ENCODE measurements at places on chromosomes 7 and 10.

DNA sequence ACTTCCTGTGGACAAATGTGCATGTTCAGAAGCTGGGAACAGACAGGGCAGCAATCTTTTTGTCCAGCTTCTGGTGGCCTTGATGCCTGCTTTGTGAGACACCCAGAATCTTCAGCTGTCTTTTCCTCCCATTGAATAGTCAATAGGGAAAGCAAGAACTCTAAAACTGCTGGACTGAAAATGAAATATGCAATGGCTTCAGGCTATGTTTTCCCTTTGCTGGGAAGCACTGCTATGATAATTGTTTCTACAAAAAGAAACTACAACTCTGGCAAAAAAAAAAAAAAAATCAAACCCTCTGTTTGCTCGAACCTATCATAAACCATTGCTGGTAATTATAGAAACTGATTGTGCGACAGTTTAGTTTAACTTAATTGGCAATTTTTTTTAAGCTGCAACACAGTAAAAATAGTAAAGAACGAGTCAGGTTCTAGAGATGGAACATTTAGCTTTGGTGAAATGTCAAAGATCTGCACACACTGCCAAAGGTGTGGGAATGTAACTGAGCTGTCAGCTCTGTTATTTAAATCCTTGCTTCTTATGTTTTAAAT is 79.1 kb upstream of the NEUROD6 start:
- DNase-seq = no peak

DNA sequence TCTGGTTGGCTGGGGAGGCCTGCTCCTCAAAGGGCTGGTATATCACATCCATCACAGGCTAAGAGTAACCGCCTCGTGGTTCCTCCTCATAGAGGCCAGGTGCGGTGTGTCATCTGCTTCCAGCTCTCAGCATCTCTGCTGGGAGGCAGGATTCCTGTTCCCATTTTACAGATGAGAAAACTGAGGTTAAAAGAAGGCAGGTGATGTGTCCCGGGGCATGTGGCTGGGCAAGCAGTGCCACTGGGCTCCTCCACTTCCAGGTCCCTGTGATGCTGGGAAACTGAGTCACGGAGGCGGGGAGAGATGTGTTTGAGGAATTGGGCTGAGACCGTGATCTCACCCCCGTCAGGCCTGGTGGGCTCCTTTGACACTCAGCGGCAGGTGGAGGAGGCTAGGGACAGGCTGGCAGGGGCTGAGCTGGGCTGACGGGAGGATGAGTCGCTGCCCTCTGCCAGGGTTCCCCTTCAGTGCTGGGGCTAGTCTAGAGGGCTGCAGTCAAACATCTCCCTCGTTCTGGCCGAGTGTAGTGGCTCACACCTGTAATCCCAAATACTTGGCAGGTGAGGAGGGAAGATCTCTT is 9.4 kb downstream of the ARPC1B start:
- no peak for DNase-seq

DNA sequence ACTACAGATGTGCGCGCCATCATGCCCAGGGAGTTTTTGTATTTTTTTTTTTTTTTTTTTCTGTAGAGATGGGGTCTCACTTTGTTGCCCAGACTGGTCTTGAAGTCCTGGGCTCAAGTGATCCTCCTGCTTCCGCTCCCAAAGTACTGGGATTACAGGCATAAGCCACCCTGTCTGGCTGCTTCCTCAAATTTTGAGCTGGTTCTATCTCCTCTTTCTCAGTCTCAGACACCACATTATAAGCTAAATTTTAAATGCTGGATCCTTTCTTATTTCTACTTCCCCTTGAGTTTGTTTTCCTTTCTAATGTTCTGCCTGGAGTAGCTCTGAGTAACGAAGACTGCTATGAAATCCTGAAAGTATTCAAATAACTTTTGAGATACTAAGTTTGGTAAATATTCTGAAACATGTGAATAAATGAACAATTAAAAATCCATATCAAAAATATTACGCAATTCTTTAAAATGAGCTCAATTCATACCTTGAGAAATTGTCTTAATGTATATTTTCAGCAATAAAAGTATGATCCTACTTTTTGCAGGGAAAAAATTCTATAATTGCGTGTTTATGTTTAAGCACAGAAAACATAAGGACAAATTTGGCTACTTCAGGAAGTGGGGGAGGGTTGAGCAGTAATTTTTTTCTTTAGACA is 15.0 kb downstream of the TCAF1 start:
- no peak for DNase-seq

- no peak for DNase-seq
These were observed 60.2 kb downstream of the NRP1 start for GRCh38 chr10:33274096-33274785.

GRCh38 chr10:58645416-58646146 is 132.9 kb downstream of the BICC1 start:
- DNase-seq = no peak

DNA sequence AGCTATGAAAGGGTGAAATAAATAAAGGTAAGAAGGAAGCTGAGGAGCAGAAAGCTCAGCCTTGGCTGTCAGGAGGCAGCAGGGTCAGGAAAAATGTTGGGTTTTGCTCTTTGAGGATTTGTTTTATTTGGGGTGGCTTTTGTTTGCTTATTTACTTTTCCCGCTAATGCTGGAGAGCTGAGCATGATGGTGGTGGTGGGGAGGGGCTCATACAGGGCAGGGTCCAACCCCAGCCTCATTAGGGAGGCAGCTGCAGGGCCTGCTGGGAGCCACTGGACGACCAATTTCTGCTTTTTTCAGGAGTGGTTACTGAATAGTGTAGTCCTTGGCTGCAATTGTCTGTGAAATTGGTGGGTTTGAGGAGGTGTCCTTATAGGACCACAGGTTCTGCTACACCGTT is 36.3 kb downstream of the CCM2 start:
- no peak for DNase-seq

GRCh38 chr7:64651203-64651602 is 14.7 kb upstream of the ZNF107 start:
- DNase-seq = peak; percentile 0

DNA sequence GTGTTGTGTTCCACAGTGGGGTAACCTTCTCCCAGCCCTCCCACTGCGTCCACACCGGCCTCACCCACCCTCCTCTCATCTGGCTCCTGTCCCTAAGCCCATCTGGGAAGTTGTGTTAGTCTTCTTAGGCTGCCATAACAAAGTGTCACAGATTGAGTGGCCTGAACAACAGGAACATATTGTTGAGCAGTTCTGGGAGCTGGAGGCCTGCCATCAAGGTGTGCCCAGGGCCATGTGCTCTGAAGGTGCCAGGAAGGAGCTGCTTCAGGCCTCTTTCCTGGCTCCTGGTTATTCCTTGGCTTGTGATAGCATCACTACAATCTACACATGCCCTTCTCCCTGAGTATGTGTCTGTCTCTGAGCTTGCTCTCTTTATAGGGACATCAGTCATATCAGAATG is 327.6 kb upstream of the COBL start:
- DNase-seq = no peak

- no peak for DNase-seq
These were observed 209.6 kb upstream of the VWC2 start for GRCh38 chr7:49563693-49564378.

GRCh38 chr7:107286751-107287621 is 118.2 kb downstream of the HBP1 start:
- DNase-seq = no peak

DNA sequence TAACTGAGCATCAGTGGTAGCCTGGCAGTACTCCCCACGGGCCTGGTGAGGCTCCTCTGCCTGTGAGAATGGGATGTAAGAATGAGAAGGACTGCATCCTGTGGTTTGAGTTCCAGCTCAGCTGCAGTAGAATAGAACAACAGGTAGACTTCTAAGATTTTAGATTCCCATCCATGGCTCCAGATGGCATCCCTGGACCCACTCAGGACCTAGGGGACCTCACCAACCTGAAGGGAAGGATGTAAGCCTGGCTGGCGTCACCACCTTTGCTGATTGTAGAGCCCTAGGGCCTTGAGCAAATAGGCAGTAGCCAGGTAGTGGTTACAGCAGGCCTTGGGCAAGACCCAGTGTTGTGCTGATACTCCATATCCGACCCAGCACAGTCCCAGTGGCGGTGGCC is 9.6 kb upstream of the AOC1 start:
- peak; percentile 5 for DNase-seq

GRCh38 chr7:42506097-42506496 is 269.1 kb upstream of the GLI3 start:
- DNase-seq = no peak

- DNase-seq = no peak
These were observed 551 bp downstream of the IFIT1 start for GRCh38 chr10:89392974-89393373.

DNA sequence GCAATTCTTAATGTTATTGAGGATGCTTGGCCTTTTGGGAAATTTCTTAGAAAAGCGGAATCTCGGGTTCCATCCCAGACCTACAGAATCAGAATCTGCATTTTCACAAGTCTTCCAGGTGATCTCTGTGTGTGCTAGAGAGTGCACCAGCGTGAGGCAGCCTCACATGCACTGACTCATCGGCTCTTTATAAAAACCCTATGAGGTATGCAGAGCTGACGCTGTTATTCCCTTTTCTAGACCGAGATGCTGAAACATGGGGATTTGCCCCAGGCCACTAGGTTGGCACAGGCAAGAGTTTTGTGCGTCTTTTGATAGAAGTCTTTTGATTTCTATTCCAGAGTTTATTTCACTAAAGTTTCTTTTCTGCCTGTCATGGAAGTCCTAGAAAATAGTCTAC is 61.2 kb downstream of the CDCA7L start:
- DNase-seq = no peak
